ENCODE measurements at places on chromosomes 7 and 10.

- no peak for DNase-seq
These were observed 486.1 kb downstream of the SEMA3D start for GRCh38 chr7:84700563-84701370.

DNA sequence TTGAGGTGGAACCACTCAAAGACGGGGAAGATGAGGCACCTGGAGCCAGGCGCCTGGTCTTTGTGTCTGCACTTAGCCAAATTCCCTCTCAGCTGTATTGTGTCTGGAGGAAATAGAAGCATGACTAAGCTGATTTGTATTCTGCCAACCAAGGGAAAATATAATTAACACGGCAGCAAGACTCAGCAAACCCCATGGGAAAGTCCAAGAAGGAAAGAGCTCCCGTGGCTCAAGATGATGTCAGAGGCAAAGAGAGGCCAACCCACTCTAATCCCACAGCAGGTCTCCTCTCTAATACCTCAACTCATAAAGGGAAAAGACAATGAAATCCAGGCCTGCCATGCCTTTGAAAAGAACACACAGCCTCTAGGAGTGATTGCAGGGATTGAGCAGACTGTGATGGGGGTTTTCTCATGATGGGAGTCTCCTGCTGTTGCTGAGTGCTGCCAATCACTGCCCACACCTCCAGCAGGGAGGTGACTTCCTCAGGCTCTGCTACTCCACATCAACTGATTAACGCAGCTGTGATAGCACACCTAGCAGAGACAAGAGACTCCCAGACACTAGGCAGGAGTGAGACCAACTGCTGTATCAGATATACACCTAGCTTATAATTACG is 255.5 kb upstream of the C7orf33 start:
- DNase-seq: no peak

DNA sequence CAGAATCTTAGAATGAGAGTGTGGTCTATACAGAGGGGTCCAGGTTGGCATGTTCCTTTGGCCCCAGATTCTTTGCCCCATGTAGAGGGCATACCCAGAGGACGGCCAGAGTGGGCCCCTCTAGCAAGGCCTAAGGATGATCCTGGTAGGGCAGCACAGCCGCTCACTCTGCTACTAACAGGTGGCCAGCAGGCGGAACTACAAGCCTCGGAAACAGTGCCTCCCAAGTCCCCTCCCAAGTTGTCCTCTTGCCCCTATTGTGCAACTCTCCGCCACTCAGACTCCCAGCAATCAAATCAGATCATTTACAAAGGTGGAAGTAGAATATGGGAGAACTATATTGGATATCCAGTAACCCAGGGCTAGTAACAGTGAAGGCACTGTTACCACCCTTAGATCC is 107.4 kb downstream of the STRA8 start:
- DNase-seq: no peak

GRCh38 chr10:86779220-86780017 is 23.0 kb downstream of the BMPR1A start:
- DNase-seq: no peak

DNA sequence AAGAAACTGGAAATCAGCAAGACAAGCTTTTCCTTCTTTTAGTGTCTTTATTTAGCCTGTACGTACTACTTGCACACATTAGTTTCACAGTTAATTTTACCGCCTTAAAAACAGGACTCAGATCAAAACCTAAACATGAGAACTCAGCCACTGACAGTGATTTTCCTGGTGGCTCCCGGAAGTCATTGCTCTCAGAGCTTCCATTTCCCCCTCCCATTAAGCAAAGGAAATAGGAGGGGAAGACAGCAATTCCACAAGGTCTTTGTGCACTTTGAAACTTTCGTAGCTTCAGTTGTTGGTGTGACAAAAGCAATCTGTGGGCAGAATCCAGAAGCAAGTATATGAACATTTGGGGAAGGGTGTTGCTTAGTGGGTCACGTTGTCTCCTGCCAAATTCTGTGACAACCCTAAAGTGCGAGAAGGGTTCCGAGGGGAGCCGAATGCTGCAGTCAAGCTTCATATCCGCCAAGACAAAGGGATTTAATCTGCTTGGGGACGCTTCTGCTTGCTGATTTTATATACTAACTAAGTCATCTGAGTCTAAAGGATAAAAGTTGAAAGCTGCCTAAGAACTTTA is 30.4 kb downstream of the FAM53B start:
- no peak for DNase-seq

- DNase-seq: no peak
These were observed 17.2 kb downstream of the TSPAN33 start for GRCh38 chr7:129161524-129162225.

GRCh38 chr7:28003408-28003807 is 177.2 kb downstream of the JAZF1 start:
- DNase-seq: no peak

DNA sequence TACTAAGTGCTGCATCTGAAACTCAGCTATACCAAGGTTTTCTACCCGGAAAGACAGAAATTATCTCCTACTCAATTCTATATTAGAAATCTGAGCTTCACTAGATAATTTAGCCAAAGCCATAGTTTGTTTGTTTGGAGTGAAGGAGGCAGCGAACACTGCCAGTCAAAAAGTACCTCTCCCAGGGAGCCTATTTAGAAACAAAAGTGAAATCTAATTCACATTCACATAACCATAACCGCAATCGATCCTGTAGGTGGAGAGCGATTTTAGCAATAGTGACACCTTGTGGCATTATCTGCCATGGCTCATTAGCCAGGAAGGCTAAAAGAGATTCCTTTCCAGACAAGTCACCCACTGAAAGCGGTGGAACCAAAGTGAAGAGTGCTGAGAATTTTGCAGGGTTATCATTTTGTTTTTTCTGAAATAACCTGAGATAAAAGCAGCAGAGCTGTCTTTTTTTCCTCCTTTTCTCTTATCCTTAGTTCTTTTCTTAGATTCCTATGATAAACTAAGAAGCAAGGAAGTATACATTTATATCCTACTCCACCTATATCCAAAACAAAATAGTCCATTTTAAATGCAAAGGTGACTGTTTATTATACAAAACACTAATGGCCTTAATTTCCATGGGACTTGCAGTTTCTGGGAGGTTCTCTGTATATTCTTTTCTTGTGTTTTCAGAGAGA is 83.7 kb upstream of the BET1 start:
- DNase-seq: peak; percentile 15

DNA sequence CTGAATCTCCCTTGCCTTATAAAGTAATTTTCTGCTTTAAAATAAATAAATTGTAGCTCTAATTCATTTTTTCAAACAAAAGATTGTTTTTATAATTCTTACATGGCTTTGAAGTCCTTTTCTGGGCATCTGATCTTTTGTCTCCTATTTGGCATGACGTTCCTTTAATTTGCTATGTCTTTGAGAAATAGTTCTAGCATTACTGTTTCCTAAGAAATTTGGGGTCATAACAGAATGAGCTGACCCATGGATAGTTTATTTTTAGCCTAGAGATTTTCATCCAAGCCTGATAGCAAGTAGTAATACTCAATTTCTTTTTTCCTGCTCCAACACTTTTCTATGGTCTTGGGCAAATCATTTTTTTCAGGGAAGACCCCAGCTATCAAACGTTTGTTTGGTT is 31.4 kb downstream of the CCDC71L start:
- no peak for DNase-seq

GRCh38 chr10:1738950-1739349 is 1.6 kb upstream of the ADARB2 start:
- DNase-seq: no peak

Measured in GDM1 (cell line).